ENCODE measurements at places on chromosomes 11 and 22.
A peak's percentile ranks its signal among the peaks of the same experiment; 100 is the strongest.

DNA sequence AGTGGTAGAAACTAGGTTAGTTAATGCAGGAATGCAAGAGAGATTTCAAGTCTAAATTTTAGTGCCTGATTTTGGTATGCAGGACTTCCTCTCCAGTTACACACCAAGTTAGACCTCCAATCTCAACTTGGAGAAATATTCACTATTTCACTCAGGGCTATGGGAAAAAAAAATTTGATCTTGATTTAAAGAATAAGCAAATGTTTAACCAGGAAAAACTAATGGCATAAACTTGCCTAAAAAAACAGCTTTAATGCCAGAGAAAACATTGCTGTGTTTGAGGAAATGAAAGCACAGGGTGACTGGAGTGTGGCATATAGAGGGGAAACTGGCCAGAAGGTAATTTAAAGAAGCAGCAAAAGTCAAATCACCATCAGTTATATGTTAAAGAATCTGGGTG lies 575.4 kb upstream of the LRRC4C start:
- no peak for DNase-seq

- no peak for DNase-seq
Measured at GRCh38 chr11:13965337-13965736, 2.8 kb downstream of the SPON1 start.

DNA sequence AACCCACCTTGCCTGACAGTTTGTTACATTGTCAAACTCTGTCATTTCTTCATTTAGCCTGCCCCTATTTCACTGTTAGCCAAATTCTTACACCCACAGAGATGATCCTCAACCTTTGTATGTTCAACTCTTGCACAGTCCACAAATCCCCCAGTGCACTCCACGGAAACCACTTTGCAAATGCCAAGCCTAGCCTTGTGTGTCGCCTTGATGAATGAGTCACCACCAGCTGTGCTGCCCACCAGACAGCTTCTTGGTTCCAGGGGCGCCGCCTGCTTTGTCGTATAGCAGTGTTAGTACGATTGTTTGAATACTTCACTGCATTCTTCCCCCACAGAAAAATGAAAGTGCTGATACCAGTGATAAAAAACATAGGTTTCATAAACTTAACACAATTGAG lies 686.3 kb downstream of the NTM start:
- no peak for DNase-seq

DNA sequence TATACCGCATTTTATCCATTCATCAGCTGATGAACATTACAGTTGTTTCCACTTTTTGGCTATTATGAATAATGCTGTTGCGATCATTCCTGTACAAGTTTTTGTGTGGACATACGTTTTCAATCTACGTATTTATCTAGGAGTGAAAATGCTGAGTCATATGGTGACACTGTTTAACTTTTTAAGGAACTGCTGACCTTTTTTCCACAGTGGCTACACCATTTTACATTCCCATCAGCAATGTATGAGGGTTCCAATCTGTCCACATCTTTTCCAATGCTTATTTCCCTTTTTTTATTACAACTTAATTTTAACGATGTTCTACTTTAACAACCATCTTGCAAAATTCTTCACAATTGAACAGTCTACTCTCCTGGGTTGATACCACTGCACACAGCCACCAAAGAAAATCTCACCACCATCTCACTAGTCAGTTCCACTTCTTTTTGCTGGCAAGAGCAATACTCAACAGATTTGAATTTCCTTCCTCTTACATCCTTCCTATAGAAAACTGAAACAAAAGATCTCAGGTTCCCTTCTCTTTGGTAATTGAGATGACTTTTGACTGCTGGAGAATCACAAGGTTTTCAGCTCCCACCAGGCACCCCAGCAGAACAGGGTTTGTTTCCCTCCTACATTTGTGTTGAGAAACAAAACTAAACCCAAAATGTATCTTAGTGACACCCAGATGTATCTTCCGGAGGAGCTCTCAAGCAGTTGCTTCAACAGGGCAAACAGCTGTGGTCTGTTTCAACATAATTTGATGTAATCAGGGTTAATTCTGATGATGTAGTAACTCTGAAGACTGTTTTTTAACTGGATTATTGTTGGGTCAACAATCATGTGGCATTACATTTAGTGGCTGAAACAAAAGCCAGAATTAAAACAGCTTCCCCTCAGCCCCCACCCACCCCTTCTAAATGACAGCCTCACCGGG lies 7.0 kb upstream of the GAB2 start:
- no peak for DNase-seq

- DNase-seq, result no peak
Measured at GRCh38 chr11:109401545-109401944, 20.4 kb upstream of the C11orf87 start.

DNA sequence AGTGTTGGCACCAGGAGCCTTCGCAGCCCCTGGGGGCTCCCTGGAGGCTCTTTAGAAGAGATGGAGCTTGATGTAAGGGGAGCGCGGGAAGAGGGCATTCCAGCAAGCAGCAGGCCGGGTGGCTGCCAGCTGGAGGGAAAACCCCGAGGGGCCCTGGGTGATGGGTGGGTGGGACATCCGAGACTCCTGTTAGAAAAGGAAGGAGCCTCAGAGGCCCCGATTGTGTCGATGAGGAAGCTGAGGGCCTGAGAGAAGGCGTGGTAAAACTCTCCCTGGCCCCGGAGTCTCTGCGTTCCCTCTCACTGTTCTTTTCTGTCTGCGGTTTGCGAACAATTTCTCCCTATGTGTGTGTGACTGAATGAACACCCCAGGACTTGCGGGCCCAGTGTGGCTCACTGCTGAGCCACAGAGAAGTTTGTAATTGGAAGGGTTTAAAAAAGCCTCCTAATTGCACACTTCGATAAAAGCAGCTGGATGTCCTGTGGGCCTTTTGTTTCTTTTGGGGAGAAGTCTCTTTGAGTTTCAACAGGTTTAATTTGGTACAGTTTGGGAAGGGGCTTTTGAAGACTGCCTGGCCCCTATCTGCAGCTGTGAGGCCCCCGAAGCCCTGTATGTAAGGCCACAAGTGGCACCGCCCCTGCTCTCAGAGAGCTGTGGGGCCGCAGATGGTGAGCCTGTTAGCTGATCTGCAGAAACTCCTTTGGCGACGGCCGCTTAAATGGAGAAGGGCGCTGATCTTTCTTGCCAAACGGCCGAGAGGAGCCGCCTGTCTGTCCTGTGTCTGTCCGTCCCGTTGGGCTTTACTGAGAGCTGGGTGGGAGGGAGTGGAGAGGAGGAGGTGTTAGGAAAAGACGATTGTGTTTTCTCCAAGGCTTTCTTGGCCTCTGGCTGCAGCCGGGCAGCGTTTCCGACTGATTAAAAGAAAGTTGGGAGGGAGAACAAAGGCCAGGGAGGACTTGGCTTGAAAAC lies 2.0 kb downstream of the FBLN1 start:
- DNase-seq, result no peak

DNA sequence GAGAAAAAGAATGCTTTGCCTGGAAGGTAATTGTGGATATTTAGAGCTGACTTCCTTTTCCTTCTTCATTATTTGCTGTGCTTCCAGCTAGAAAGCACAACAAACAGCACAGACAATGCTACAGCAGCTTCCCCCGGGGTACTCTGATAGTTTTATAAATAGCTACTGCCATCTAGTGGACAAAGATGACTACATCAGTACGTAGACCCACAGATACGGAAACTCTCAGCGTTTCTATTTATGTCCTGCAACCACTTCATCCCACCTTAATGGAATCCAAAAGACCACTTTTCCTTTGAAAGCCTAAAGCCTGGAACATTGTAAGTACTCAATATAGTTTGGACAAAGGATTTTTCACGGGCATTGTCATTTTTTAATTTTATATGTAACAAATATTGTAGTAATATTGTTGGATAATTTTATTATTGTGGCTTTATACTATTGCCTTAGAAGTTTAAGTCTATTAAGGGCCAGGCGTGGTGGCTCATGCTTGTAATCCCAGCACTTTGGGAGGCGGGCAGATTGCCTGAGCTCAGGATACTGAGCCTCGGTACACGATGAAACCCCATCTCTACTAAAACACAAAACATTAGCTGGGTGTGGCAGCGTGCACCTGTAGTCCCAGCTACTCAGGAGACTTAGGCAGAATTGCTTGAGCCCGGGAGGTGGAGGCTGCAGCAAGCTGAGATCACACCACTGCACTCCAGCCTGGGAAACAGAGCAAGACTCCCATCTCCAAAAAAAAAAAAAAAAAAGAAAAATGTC lies 7.5 kb downstream of the HSPA8 start:
- DNase-seq, result peak; percentile 74

DNA sequence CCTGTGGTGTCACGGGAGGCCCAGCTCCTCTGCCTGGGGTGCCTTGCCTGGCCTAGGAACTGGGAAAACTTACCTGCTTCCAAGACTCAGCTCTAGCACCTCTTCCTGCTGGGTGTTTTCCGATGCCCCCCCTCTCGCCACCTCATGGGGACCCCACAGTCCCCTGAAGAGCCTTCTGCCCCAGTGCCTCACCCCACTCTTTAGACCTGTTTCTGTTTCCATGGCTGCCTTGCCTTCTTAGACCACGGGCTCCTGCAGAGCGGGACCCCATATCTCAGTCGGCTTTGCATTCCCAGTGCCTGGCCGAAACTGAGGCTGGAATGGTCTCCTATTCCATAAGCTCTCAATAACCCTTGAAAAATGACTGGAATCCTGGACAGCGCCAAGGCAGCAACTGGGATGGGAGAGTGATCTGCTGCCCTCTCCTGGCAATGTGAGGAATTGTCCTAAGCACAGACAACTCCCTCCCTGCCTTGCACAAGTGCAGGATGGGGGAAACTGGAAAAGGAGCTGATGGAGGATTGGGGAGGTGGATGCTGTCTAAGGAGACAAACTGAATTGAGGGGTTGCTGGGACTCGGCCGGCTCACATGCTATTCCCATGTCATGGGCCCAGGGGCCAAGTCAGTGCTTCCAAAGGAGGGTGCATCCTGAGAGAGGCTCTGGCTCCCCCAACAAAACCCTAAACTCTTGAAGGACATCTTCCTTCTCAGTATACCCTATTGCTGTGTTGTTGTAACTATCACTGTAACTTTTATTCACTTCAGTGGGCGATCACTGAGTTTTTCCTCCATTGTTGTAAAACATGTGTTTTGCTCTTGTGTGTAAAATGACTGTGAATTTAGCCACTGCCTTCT lies 26.6 kb upstream of the IL17RA start:
- peak; percentile 62 for DNase-seq

GRCh38 chr11:26330262-26330661 lies 1.7 kb upstream of the ANO3 start:
- DNase-seq, result no peak

GRCh38 chr11:133793271-133794035 lies 51.9 kb downstream of the SPATA19 start:
- DNase-seq, result no peak

GRCh38 chr22:41862160-41862529 lies 29.2 kb downstream of the SREBF2 start:
- peak; percentile 60 for DNase-seq

DNA sequence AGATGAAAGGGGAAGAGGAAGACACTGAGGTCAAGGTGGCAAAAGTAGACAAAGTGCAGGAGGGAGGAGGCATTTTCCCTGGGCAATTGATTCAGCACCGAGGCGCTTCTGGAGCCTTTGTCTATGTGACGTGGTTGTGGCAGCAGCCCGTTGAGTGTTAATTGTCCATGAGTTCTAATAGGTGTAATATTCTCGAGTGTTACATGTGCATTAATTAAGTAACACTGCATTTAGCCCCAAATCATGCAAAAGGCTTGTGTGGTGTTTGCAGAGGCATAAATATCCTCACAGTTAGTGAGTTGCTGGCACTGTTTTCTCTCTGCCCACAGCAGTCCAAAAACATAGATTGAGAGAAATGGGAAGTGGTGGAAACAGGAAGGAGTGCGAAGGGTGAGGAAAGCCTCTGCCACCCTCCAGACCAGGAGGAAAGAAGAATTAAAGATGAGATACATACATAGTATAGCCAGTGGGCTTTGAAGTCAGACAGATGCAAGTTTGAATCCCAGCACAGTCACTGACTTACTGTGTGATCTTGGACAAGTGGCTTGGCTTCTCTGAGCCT lies 361.2 kb downstream of the MN1 start:
- no peak for DNase-seq

GRCh38 chr11:133908827-133909226 lies 47.9 kb downstream of the IGSF9B start:
- no peak for DNase-seq

- DNase-seq, result no peak
Measured at GRCh38 chr22:49915610-49916009, 2.6 kb downstream of the ALG12 start.

DNA sequence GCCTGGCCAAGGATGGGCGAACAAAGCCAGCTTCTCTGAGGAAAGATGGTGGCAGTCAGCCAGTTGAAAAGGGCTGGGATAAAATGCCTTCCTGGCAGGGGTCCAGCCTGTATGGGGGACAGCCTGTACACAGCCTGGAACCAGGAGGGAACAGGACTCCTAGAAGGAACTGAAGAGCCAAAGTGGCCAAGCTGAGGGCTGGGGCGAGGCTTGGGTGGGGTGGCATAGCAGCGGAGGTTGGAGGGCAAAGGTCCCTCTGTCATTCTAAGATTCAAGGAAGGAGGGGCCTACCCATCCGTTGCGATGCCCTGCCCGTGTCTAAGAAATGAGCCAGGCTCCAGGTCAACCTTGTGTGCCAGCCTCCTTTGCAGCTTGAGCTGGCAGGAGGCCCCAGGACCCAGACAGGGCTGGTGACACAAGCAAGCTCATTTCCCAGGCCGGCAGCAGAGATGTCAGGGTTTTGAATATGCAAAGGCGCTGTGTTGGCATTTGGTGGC lies 22.6 kb downstream of the FADD start:
- DNase-seq, result no peak

GRCh38 chr11:1501421-1502167 lies 15.0 kb upstream of the MOB2 start:
- no peak for DNase-seq

- DNase-seq, result no peak
Measured at GRCh38 chr11:729492-730074, 17.7 kb upstream of the TALDO1 start.

Measured in renal pelvis (tissue), 12 donors.